ENCODE measurements at places on chromosomes 5 and 9. TPM values are rescaled to one million over a fixed set of nuclear protein-coding genes. Genes with fewer than 3 reads are reported as not detected.

TAF11L10 gene
- total RNA-seq, result not detected

CD72 gene
- total RNA-seq, result not detected

DNA sequence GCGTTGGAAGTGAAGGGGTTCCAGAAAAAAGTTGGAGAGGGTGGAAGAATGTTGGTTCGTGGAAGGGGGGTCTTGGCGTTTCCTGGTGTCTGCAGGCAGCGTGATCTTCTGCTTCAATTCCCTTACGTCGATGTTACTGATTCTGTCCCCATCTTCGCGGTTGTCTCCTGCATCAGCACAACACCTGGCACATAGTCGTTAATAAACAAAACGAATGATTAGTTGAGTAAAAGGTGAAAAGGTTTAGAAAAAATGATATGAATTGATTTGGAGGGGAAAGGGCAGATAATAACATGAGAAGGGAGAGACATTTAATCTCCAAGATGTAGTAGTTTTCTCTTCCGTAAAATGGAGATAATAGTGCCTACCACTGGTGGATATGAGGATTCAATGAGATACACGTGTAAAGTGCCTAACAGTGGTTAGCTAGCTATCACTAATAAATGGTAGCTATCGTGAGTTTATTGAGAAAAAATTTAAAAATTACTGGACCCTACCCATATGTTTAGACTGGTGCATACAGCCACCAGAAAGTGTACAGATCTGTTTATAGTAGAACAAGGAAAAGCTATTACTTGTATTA, 556 bp downstream of the MTREX start:
- 0 out of 2 replicates have a peak, but pooled peaks cover 12% of the 10 kb centered on the region for H3K36me3 ChIP-seq
- H3K27ac ChIP-seq, result peak overlapping the region; percentile 93
- H3K27me3 ChIP-seq, result no peaks in the 10 kb centered on the region

DNA sequence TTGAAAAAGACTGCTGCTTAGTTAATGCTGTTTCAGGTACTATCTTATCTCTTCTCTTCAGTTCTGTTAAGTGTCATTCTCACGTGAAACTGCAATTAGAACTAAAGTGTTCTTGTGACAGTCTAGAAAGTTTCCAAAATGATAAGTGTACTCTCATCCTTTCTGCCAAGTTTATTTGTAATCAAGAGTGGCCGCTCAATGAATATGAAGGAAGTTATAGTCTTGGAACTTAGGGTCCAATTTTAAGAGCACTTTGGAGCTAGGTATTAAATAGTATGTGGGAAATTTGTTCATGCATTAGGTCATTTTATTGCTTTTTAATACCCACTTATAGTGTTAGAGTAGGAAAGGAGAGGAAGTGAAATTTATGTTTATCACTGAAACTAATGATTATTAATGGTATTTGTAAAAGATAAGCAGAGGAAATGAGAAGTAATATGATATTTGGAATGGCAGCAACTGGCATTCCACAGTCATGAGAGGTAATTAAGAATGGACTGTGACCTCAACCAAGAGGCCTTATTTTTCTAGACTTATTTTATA, 20.4 kb downstream of the XRCC4 start:
- H3K36me3 ChIP-seq, result no peaks in the 10 kb centered on the region
- peak overlapping the region; percentile 73 for H3K27ac ChIP-seq
- H3K27me3 ChIP-seq, result no peaks in the 10 kb centered on the region
- no peak overlapping the region for H3K4me3 ChIP-seq
- H3K4me1 ChIP-seq, result peaks cover 39% of the 10 kb centered on the region

INSL4 gene
- total RNA-seq, result not detected

DNA sequence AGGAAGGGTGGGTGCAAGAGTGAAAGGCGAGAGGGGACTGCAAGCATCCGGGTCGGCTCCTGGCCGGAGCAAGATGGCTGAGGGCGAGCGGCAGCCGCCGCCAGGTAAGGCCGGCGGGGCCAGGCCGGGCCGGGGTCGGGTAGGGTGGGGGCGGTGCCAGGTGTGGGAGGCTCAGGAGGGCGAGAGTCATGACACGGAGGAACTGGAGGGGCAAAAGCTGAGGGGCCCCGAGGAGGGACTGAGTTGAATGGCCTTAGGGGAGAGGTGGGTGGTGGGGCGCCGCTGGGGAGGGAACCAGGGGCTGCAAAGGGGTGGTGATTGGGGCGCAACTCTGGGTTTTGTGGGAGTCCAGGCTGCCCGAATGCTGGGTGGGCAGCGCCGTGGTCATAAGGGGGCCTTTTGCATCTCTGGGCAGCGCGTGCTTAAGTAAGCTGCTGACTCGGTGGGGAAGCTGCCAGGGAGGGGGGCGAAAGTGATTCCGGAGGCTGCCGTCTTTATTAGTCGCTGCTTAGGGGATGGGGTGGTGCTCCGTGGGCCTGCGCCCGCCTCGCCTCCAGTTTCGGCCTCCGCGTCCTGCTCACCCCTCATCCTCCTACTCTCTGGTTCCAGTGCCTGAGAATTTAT, 425 bp downstream of the PTPA start:
- H3K36me3 ChIP-seq, result no peaks in the 10 kb centered on the region
- H3K4me1 ChIP-seq, result peaks cover 5% of the 10 kb centered on the region
- peak overlapping the region; percentile 82 for H3K4me3 ChIP-seq
- DNase-seq, result peak; percentile 63
- no peaks in the 10 kb centered on the region for H3K27me3 ChIP-seq

WNK2 gene
- total RNA-seq, result not detected

DNA sequence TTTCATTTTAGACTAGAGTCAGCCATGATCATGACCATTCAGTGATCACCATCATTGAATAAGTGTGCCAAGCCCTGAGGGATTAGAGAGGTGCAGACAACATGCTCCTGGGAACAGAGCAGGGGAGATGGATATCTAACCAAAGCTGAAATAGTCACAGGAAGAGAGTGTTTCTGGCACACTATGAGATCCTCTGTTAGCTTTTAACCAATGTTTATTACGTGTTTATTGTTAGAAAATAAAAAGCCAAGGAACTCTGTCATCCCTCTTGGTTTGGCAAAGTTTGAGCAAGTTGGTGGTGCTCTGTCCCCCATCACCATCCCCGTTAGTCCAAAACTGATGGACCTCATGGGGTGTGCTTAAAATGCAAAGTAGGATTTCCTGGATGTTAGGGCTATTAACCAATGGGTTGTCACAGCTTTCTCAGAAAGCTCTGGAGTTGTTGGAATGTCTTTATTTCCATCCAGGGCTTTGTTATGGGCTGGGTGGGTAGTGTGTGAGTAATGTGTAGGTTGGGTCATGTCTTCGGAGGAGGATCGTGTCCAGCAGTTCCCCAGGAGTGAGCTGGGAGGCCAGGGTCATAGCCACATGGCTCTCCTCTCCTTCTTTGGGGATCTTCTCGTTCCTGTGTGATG, 34.9 kb downstream of the SLC28A3 start:
- no peaks in the 10 kb centered on the region for H3K4me1 ChIP-seq
- H3K36me3 ChIP-seq, result no peaks in the 10 kb centered on the region
- peaks cover under 1% of the 10 kb centered on the region for H3K27me3 ChIP-seq
- H3K4me3 ChIP-seq, result no peak overlapping the region

PTGES gene
- total RNA-seq, result 0.76 TPM

DNA sequence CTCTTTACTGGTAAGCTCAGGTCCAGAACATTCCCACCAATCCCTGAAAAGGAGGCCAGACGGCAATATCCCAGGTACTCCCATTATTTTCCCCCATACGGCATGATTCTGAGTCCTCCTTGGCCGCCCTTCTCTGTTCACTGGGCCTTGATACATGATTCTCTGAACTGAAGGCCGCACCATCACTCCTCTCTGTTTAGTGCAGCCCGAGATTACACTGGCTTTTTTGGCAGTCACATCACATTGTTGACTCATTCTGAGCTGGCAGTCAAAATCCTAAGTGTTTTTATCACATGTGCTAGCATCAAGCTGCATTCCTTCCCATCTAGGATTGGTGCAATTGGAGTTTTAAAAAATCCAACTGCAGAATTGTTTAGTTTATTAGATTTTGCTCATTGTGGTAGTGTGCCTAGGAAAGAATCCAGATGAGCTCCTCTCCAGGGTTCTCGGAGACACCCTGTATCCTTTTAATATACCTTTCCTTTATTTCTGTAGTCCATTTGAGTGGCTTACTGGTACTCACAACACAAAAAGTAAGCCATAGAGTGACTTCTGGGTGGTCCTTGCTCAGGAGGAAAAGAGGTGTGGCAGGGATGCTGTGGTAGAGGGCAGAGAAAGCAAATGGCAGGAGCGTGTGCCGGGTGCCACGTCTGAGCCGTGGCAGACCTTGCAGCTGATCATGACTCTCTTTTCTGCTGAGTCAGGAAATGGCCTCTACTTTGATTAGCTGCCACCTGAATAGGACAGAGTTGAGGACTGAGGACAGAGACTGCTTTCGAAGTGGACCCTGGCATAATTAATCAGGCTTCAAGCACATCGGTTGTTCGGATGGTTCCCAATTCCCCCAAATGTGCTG, 121.1 kb upstream of the IL12B start:
- H3K36me3 ChIP-seq, result no peaks in the 10 kb centered on the region
- no peak overlapping the region for H3K27ac ChIP-seq
- no peak for DNase-seq
- 0 out of 2 replicates have a peak, but pooled peaks cover 5% of the 10 kb centered on the region for H3K27me3 ChIP-seq
- H3K4me3 ChIP-seq, result no peak overlapping the region

- H3K27me3 ChIP-seq, result no peaks in the 10 kb centered on the region
- H3K27ac ChIP-seq, result no peak overlapping the region
- H3K36me3 ChIP-seq, result 0 out of 2 replicates have a peak, but pooled peaks cover 8% of the 10 kb centered on the region
- no peaks in the 10 kb centered on the region for H3K4me1 ChIP-seq
These were observed 3.0 kb downstream of the ZSWIM6 start for GRCh38 chr5:61334868-61335615.

EDIL3 gene
- 27.8 TPM for total RNA-seq

Measured in SJCRH30 (cell line).